ENCODE measurements at places on chromosomes 2 and 18.

GRCh38 chr2:84029903-84030575 lies 429.0 kb downstream of the SUCLG1 start:
- no peak for DNase-seq

GRCh38 chr18:76453057-76453561 lies 41.9 kb downstream of the ZNF516 start:
- no peak for DNase-seq

DNA sequence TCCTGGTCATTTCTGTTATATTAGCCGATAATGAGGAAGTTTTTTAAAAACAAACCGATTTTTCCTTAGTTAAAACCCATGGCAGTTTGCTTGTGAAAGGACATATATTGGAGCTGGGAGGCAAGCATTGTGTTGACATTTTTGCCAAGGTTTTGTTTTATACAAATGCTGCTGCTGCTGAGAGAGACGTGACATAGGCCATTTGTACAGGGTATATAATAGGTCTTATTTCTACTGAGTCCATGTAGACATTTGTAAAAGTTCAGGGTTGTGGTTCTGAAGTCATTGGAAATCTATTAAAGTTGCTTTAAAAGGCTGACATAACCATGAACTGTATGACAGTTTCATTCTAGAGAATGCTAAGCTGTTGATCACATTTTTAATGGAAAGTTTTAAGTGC lies 424.0 kb upstream of the FANCL start:
- no peak for DNase-seq

DNA sequence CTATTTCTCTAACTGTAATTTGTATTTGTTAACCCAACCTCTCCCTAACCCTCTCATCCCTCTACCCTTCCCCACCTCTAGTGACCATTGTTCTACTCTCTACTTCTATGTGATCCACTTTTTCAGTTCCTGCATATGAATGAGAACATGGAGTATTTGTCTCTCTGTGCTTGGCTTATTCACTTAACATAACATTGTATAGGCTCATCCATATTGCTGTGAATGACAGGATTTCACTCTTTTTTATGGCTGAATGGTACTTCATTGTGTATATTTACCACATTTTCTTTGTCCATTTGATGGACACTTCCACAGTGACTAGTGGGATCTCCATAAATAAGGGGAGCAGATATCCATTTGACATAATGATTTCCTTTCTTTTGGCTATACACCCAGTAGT lies 103.7 kb downstream of the PLEKHM3 start:
- no peak for DNase-seq

DNA sequence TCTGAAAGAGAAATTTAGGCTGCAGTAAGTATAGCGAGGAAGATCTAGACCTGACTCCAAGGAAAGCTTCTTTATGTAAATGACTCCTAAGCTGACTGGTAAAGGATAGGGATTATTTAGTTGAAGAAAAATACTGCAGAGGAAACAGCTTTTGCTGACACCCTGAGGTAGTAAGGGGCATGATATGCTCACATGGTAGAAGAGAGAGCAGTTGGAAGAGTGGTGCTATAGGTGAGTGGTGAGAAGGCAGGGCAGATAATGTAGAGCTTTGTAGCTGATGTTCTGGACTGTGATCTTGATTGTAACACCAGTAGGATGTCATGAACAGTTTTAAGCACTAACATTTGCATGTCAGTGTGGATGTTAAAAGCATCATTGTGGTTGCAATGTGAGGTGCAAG lies 639.1 kb upstream of the SLC39A10 start:
- DNase-seq: peak; percentile 1

DNA sequence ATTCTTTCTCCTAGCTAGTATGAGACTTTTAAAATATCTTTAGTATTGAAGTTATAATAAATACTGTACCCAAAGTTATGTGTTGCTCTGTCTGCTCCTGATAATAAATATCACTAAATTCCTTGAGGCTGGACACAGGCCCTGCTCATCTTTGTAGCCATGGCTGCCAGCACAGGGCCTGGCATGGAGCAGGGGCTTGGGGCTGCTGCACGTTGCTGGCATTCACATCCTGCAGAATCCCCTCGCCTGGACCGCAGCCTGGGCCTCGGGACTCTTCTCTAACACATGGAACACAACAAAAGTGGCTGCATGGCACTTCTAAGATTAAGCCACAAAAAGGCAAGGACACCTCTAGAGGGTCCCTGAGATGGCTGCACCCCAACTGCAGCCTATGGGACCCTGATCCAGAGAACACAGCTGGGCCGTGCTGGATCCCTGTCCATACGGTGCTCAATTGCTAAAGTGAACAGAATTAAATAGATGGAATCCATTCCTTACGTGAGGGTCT lies 477.5 kb upstream of the MYT1L start:
- DNase-seq: no peak

DNA sequence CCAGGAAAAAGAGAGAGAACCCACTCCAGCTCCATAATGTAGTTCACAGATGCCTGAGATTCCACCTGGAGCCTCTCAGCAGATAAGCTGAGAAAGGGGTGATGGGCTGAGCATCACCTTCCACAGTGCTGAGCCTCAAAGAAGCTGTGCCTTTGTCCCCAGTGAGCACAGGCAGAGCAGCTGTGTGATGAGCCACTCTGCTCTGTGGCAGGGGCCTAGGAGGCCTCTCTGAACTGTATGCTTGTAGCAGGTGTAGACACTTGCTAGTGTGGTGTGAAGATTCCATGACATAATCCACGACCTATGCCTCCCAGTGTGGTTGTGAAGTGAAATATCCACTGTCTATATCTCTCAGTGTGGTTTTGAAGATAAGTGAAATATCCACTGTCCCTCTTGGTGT lies 70.4 kb upstream of the MGAT4A start:
- DNase-seq: no peak

GRCh38 chr2:215845839-215846586 lies 167.3 kb downstream of the MREG start:
- DNase-seq: no peak

GRCh38 chr2:25421820-25422411 lies 80.2 kb upstream of the DNMT3A start:
- DNase-seq: no peak

- DNase-seq: no peak
Observed at GRCh38 chr18:35510076-35510651, 12.4 kb upstream of the INO80C start.

DNA sequence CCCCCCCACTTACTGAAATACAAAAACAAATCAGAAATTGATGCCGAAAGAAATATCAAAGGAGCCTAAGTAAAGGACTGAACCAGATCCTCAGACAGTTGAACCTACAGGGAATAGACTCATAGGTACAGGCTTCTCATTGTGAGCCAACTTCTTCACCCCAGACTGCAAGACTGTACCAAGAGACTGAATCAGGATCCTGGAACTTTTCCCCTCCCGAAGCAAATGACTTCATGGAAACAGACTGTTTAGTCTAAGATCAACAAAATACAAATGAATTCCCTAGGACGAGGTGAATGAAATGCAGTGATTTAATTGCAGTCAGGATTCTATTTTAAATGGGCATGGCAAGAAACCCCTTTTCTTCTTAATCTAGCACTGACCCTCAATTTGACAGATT lies 53.6 kb upstream of the RNF152 start:
- DNase-seq: no peak

GRCh38 chr18:45774065-45774521 lies 50.1 kb downstream of the SLC14A1 start:
- no peak for DNase-seq

- DNase-seq: no peak
Observed at GRCh38 chr2:89845532-89845931, 1154.1 kb downstream of the RPIA start.

DNA sequence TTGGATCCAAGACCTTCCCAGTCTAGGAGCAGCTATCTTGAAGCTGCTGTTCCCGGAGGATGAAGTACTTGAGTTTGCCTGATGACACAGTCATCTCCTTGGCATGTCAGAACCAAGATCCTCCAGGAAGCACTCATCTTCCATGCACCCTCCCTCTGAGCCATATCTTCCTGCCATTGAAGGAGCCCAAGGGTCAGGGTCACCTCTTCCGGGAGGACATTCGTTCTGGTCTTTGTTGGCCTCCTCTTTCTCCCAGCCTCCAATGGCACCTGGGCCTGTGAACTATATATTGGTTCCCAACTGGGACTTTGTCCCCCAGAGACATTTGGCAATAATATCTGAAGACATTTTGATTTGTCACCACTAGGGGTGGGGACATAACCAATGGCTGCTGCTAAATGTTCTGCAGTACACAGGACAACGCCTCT lies 4.2 kb upstream of the MYO7B start:
- no peak for DNase-seq

DNA sequence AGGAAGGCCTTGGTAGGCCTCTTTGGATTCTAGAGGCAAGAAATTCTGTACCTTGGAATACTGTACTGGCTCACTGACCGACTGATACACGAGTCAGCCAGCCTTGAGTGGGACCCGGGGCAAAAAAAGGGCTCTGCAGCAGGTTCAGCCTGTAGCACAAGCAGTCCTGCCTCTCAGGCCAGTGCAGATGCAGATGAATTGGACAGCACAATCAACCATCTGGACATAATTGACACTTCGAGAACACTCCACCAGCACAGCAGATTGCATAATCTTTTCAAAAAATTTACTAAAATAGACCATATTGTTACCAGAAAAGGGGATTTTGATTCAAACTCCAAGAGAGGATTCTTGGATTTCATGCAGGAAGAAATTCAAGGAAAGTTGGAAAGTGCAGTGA lies 241.6 kb downstream of the RPIA start:
- no peak for DNase-seq

- DNase-seq: no peak
Observed at GRCh38 chr2:235180642-235181041, 228.8 kb downstream of the SH3BP4 start.

DNA sequence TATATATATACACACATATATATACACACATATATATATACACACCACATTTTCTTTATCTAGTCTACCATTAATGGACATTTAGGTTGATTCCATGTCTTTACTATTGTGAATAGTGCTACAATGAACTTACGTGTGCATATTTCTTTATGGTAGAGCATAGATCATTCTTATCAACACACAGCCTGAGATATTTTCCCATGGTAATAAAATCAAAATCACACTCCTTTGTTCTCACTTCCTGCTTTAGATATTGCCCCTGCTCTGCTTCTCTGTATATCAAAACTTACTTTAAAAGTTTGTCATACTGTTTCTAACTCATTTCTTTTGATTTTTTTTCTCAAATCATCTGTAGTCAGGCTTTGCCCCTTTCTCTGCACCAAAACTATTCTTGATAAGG lies 119.9 kb downstream of the DCC start:
- no peak for DNase-seq

DNA sequence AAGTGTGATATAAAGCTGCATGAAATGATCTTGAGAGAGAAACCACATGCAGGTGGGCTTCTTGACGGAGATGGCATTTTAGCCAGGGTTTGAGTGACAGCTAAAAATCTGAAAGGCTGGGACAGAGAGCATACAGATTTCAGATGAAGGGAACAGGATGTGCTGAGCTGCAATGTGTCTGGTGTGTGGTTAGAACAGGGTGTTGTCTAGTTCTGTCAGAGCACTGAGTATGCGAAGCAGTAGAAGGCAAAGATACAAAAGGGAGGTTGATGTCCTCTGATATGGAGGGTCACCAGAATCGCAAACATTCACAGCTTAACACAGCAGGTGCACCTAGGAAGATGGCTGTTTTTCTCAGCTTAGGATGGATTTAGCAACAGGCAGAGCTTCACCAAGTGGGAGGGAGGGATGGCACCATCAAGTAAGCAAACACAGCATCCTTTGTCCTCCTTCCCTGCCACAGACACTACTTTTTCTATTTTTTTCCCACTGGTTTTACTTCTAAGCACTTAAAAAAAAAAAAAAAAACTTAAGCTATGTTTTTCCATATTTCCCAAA lies 182.5 kb downstream of the TMX3 start:
- no peak for DNase-seq

DNA sequence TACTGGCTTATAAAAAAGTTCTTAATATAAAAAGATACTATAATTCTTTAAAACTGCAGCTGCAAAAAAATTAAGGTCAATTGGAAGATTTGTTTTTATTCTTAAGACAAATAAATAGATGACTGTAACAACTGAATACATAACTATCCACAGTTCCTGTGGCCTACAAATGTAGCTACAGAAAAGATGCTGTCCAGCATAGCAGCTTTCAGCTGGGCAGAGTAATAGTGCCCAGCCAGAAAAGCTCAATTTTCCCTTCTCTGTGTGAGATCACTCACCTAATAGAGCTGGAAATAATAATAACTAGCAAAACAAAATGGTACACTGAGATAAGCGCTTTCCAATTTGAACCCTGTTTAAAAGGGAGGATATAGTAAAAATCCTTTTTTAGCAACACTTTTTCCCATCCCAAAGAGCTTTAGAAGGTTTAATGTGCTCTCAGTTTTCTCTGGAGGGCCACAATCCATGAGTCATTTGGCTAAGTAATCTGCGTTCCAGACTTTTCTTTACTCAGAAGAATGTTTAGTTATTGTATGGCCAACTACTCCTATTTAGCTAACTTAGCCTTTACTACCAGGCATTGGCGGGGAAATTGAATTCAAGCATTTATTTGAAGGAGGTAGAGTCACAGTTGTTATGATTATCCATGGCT lies 158.1 kb upstream of the SLC39A10 start:
- no peak for DNase-seq

GRCh38 chr2:46679761-46680160 lies 200.4 kb downstream of the TMEM247 start:
- DNase-seq: no peak

GRCh38 chr2:25853038-25853638 lies 25.1 kb downstream of the ASXL2 start:
- no peak for DNase-seq

Data from NCI-H446 (cell line).